Bronchial smooth muscle cell (primary cell): ENCODE measurements at places on chromosomes 2 and 18. TPM values are rescaled to one million over a fixed set of nuclear protein-coding genes. Genes with fewer than 3 reads are reported as not detected.

The ST6GAL2 gene
- not detected in 2 replicates for total RNA-seq

The CYRIA gene
- 1.7 and 3.3 TPM in 2 replicates for total RNA-seq

The AQP12B gene
- total RNA-seq, result not detected in 2 replicates

The CTLA4 gene
- total RNA-seq, result not detected in 2 replicates

The KCNG3 gene
- under 0.01 TPM in 1 of 2 replicates, not detected in the other for total RNA-seq

The REG3G gene
- not detected in 2 replicates for total RNA-seq

The HPCAL1 gene
- 14.3 and 17.2 TPM in 2 replicates for total RNA-seq

The ASXL3 gene
- total RNA-seq, result under 0.01 and 0.69 TPM in 2 replicates
